Suppressor macrophage (primary cell): ENCODE measurements at places on chromosomes 6 and 20.

GRCh38 chr20:61159957-61160686 is 91.9 kb upstream of the CDH4 start:
- no peak for DNase-seq

DNA sequence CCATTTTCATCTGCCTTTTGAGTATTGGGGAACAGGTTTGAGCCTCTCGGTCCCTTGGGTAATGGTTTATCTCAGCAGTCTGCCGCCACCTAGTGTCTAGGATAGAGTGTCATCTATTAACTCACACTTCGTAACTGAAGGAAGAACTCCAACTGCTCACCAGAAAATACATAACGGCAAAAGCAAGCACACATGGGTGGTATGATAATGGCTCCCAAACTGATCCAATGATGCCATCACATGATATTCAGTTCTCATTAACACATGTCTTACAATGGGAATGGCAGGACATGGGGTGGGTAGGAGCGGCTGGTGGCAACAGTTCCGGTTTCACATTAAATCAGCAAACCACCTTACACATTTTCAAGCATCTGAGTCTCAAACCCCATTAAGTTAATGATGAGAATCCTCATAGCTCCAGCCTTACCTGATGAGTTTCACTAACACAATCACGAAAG is 110.7 kb upstream of the PHACTR1 start:
- DNase-seq, result peak; percentile 81

DNA sequence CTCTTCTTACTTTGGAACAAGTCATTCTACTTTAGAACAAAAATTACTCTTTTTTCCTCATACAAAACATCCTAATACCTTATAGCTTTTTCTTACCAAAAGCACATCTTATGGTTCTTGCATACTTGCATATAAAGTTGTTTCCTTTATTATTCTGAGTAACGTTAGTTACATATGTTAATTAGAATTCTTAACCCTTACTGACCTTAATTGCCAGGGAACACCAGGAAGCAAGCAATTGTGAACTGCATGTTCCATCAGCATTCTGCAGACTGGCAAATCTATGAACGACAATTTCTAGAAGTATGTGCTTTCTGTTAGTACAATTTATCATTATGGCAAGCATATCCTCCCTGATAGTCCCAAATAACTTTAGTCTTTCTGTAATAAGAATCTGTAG is 831.0 kb downstream of the C6orf118 start:
- DNase-seq, result no peak

GRCh38 chr6:113102761-113103160 is 754.4 kb upstream of the MARCKS start:
- no peak for DNase-seq

- no peak for DNase-seq
Measured at GRCh38 chr6:4660377-4661321, 115.6 kb upstream of the CDYL start.
